ENCODE measurements at places on chromosomes 16 and 17.

GRCh38 chr16:27239906-27240655 lies 28.5 kb downstream of the NSMCE1 start:
- DNase-seq, result no peak

DNA sequence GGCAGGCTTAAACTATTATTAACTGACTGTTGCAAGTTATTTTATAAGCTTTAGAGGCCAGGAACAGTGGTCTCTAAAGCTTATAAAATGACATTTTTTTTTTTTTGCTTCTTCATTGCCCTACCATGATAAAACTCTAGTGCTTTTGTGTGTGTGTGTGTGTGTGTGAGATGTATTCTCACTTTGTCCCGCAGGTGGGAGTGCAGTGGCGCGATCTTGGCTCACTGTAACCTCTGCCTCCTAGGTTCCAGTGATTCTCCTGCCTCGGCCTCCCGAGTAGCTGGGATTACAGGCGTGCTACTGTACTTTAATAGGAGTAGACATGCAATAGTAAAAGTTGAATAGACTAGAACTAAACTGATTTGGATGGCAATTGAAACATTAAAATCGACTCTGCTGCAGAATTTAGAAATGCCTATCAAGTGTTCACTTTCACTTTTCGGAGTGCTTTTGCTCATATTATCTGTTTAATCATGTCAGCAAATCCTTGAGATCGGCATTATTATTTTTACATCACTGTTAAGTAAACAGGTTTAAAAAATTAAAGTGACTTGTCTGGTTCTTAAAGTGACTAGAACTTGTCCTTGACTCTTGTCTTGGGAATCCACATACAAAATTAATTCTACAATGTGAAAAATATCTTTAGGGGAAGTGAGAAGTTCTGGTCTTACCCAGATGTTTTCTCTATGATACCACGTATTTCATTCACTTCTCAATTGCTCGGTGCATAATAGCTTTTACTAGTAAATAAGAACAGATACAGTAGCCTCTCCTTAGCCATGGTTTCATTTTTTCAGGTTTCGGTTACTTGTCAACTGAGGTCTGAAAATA lies 8.4 kb upstream of the PCTP start:
- no peak for DNase-seq

GRCh38 chr17:77772899-77773358 lies 185.6 kb upstream of the TNRC6C start:
- no peak for DNase-seq

- no peak for DNase-seq
Measured at GRCh38 chr17:78993241-78993956, 13.7 kb upstream of the LGALS3BP start.

GRCh38 chr17:41772218-41772585 lies 14.3 kb downstream of the JUP start:
- DNase-seq, result no peak

GRCh38 chr17:2230877-2231276 lies 72.7 kb downstream of the SMG6 start:
- no peak for DNase-seq

DNA sequence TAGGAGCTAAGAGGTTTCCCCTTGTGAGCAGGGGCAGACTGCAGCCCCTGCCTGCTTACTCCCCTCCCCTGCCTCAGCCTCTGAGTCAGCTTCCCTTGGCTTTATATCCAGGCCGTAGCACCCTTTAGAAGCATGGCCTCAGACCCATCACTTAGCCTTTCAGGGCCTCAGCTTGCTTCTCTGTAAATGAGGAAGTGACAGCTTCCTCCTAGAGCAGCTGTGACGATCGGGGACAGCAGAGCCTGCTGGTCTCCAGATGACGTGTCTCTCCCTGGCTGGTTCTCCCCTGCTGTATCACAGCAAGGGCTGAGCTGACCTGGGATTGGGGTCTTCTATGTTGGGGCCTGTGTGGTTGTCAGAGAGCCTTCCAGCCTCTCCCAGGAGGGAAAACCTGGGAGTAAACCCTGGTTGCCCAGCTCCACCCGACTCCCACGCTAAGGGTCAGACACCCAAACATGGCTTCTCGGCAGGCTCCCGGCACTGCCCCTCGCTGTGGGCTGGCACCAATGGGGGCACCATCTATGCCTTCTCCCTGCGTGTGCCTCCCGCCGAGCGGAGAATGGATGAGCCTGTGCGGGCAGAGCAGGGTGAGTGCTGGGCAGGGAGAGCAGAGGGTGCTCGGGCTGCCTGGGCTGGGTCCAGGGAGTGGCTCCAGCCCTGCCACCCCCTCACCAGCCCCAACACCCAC lies 16.3 kb upstream of the MYO15B start:
- DNase-seq, result peak; percentile 61

GRCh38 chr16:79725051-79725450 lies 124.5 kb upstream of the MAF start:
- no peak for DNase-seq

- no peak for DNase-seq
Measured at GRCh38 chr17:3750926-3751325, 27.2 kb downstream of the HASPIN start.

DNA sequence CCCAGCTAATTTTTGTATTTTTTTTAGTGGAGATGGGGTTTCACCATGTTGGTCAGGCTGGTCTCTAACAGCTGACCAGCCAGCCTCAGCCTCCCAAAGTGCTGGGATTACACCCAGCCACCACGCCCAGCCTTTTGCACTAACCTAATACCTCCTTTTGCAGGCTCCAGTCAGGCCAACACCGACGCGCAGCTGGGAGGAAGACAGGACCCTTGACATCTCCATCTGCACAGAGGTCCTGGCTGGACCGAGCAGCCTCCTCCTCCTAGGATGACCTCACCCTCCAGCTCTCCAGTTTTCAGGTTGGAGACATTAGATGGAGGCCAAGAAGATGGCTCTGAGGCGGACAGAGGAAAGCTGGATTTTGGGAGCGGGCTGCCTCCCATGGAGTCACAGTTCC lies 2.0 kb downstream of the TRPV2 start:
- no peak for DNase-seq

- DNase-seq, result no peak
Measured at GRCh38 chr16:84765616-84766580, 53.9 kb upstream of the CRISPLD2 start.

DNA sequence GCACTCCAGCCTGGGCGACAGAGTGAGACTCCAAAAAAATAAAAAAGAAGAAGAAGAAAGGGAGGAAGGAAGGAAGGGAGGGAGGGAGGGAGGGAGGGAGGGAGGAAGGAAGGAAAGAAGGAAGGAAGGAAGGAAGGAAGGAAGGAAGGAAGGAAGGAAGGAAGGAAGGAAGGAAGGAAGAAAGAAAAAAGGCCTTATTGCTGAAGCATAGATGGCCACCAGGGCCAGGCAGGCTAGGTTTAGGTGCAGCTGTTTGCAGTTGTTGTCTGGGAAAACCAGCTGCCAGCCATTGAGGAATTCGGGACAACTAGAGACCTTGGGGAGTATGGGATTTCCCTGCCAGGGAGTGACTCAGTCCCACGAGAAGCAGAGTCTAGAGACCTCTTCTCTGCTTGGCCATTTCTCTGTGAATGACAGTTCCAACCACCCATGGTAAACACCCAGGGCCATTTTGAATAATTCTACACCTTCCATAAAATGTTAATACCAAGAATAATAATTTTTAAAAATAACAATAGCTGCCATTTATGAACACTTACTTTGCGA lies 31.0 kb downstream of the SCNN1B start:
- DNase-seq, result no peak

GRCh38 chr16:87715658-87716057 lies 50.1 kb downstream of the KLHDC4 start:
- no peak for DNase-seq

- no peak for DNase-seq
Measured at GRCh38 chr16:73106329-73107034, 58.6 kb upstream of the ZFHX3 start.

DNA sequence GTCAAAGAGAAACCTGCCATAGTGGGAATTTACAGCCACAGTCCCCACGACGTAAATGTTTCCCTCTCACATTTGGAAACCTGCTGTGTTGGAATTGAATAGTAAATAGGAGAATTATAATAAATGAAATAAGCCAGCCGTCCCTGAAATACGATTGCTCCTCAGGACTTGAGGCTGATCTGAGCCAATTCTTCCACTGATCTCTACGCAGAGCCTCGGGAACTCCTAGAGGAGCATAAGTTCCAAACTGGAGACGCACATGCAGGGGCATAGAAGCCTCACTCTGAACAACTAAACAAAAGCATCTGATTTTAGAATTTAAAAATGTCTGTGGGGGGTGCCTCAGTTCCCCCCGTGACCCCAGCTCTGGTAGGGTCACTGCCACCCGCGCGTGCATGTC lies 10.2 kb upstream of the TEX19 start:
- no peak for DNase-seq

- no peak for DNase-seq
Measured at GRCh38 chr17:50676065-50676975, 31.4 kb downstream of the ANKRD40 start.

GRCh38 chr17:7396147-7396546 lies 1.8 kb upstream of the PLSCR3 start:
- DNase-seq, result no peak

DNA sequence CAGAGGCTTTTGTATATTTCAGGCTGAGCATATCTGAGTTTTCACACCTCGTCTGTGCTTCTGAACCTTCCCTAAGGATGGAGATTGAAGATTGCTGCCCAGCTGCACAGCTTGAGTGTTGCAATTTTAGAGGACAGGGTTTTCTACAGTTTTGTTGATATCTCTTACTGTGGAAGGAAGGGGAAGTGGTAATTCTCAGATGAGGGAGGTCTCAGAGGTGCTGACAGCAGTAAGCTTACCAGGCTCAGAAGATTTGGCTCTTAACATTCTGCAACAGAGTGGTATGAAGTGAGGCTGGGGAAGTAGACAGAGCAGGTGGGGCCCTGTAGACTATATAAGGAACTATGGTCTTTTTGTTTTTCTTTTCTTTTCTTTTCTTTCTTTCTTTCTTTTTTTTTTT lies 45.8 kb upstream of the ARHGAP17 start:
- peak; percentile 46 for DNase-seq

DNA sequence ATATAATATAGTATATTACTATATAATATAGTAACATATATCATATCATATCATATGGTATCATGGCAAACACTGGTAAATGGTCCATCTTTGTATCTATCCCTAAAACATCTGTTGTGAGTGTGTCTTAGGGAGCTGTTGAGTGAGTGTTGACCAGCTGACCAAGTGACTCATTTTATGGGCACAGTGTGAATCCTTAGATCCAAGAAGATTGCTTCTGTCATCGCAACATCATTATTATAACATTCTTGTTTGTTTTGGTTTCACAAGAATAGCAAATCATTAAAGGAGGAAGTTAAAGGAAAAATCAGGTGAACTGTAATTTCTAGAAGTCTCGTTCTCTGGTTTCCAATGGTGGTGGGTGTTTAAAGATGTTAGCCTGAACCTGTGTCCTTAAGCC lies 11.7 kb upstream of the MAF start:
- DNase-seq, result no peak

DNA sequence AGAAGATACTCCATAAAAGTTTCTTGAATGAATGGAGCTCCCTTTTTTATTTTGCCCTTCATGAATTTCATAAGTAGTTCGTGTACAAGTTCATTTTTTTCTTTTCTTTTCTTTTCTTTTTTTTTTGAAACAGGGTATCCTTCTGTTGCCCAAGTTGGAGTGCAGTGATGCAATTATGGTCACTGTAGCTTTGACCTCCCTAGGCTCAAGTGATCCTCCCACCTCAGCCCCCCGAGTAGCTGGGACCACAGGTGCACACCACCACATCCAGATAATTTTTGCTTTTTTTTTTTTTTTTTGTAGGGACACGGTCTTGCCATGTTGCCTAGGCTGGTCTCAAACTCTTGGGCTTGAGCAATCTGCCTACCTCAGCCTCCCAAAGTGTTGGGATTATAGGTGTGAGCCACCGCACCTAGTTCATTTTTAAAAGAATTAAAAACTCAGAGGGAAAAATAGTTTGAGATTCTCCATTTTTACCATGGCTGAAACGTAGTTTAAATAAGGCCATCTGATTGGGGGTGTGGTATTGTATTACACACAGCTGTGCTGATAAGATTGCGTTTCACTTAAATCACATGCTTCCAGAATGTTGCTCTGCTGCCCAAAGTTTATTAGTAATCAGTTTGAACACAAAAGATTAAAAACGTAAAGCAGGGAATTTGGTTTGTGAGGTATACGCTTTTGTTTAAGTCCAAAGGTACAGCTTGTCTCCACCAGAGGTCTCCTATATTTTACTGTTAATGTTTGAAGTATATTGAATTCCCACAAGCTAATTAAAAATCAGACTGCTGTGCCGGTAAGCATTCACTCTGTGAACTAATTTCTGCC lies 154.1 kb downstream of the SOCS1 start:
- DNase-seq, result no peak

DNA sequence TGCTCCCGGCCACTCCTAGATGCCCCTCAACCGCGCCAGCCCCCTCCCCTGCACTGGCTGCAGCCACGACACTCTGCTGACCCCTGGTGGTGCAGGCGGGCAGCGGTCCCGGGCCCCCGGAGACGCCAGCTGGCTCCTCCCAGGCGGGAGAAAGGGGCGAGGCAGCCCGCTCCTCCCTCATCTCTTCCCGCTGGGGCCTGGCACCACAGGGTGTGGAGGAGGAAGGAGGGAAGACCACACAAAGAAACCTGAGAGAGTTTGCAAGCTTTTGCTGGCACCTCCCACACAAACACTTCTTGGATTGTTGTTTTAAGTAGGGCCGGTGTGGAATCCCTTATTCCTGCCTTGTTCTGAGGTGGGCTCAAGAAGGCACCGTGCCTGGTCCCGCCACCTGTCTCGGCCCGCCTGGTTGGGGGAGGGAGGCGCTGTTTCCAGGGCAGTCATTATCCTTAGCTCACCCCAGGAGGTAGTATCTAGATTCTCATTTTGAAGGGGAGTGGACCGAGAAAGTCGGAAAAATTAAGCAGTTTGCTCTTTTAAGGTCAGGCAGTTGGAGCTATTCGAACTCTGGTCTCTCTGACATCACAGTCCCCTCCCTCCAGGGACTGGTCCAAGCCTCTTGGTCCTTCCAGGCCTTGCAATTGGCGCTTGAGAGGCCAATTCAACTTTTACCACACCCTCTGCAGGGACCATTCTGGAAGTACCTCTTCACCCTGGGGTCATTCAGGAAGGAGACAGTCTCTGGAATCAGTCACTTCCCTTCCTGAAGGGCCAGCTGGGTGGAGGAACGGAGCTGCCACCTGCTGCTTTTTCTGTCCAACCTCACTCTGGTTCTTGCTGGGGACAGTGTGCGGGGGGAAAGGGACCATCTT lies 959 bp upstream of the ANKRD13B start:
- peak; percentile 91 for DNase-seq

DNA sequence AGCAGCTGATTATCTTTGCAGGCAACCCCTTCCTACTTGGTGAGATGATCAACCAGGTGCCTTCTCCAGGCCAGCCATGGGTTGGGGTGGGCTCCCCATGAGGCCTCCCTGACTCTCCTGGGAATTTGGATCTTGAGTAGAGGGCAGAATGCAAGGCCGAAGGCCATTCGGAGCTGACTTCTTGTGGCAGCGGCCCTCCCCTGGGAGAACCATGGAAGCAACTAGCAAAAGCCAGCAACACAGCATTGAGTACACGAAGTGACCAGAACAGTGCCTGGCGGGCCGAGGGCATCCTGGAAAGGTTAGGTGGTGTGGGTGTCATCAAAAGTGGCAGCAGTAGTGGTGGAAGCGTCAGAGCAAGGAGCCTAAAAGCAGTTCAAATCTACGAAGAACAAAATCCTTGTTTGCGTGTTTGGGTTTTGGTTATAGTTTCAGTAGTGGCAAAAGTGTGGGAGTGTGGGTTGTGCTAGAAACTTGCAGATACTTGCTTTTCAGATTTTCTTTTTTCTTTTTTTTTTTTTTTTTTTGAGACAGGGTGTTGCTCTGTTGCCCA lies 2.0 kb upstream of the ALDH3A1 start:
- no peak for DNase-seq

GRCh38 chr17:82836823-82837357 lies 2.9 kb downstream of the ZNF750 start:
- DNase-seq, result no peak

Data from Ammon's horn (tissue), 1 donor.